Umbilical cord (tissue), 2 donors: ENCODE measurements at places on chromosomes 6 and 20.

GRCh38 chr6:112286010-112286409 is 31.6 kb upstream of the LAMA4 start:
- no peak for DNase-seq

DNA sequence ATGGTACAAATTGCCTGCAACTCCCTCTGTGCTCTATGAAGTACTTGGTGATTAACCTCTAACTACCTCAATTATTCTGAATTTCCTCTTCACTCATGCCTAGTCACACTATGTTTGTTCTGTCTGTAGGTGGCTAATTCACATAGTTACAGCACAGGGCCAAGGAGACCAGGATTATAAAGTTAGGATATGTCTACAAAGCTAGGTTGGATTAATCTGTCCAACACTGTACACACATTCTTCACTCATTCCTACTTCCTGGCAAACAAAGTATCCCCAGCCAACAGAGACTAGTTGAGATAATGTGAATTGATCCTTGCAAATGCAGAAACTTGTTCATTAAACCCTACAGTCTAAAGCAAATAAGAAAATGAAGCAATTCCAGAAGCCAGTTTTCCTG is 269.8 kb downstream of the HACE1 start:
- no peak for DNase-seq

GRCh38 chr20:21229163-21229562 is 74.0 kb upstream of the XRN2 start:
- DNase-seq = no peak

GRCh38 chr6:130788954-130789353 is 38.3 kb upstream of the SMLR1 start:
- no peak for DNase-seq

- no peak for DNase-seq
Measured at GRCh38 chr6:80250391-80250997, 144.0 kb downstream of the BCKDHB start.

DNA sequence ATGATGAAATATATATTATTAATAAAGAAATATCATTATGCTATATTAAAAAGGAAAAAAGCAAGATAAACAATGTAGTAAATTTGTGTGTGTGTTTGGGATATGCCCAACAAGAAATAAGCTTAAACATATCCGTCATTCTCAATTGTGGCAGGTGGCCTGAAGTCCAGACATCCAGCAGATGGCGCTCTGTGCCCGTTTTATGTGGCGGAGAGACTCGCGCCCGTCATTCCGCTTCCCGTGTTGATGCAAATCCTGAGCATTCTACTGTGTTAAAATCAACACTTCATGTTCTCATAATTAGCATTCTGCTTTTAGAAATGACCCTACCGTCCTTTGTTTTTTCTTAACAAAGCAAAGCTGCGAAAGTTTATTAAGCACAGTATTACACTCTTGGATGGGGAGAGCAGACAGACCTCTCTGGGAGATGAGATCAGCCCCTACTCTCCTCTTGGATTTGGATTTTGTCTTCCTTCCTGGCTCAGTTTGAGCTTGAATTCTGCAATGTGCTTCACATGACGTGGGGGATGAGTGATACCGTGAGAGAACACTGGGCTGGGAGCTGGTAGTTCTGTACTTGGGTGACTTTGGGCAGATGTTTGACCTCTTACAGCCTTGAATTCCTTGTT is 125.8 kb downstream of the MCHR2 start:
- DNase-seq = peak; percentile 74

GRCh38 chr6:53048431-53049195 is 16.6 kb upstream of the FBXO9 start:
- DNase-seq = no peak

DNA sequence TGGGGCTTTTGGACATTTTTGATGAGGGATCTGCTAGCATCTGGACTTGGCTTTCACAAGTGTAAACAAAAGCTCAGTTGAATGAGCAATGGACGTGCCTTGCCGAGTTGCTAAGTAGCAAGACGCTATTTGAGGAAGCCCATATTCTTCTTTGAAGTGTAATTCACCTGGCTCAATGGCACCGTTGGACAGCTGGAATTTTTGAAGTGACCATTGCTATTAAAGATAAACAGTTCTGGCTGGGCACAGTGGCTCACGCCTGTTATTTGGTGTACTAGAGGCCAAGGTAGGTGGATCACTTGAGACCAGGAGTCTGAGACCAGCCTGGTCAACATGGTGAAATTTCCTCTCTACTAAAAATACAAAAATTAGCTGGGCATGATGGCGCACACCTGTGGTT is 88.8 kb upstream of the SOX4 start:
- no peak for DNase-seq

DNA sequence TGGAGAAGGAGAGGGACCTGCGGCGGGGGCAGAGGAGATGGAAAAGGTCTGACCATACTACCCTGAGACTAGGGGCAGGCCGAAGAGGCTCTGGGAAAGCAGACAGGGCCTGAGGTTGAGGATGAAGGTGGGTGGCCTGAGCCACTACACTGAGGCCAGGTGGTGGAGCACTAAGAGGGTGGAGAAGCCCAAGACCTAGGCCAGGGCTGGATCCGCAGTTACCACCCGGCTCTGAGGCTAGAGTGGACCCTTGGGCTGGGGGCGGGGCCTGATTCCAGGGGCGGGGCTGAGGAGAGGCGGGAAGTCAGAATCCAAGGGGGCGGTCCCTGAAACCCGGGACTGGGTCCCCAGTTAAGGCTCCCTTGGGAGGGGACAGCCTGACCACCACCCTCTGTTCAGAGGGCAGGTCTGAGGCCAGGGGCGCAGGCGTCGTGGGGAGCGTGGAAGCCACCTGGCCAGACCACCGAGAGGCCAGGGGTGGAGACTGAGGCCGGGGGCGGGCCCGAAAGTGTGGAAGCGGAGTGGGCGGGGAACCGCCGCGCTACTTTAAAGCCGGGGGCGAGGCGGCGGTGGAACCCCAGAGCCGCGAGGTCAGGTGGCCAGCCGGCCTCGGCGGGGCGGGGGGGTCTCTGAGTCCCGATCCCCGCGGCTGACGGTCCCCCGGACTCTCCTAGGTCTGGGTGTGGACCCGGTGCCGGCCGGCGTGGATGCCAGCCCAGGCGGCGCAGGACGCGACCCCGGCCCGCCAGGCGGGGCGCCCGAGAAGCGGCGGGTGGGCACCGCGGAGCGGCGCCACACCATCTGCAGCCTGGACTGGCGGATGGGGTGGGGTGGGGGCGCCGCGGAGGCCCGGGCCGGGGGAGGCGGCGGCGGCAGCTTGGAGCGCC is 8.3 kb downstream of the CCM2L start:
- DNase-seq = peak; percentile 22

DNA sequence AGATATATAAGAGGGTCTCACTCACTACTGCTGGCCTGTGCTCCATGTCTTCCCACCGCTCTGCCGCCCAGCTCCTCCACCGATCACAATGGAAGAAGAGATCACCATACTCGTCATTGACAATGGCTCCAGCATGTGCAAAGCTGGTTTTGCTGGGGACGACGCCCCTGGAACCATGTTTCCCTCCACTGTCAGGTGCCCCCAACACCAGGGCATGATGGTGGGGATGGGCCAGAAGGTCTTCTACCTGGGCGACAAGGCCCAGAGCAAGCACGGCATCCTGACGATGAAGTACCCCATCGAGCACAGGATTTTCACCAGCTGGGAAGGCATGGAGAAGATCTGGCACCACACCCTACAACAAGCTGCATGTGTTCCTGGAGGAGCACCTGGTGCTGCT is 24.3 kb downstream of the TMEM74B start:
- no peak for DNase-seq

DNA sequence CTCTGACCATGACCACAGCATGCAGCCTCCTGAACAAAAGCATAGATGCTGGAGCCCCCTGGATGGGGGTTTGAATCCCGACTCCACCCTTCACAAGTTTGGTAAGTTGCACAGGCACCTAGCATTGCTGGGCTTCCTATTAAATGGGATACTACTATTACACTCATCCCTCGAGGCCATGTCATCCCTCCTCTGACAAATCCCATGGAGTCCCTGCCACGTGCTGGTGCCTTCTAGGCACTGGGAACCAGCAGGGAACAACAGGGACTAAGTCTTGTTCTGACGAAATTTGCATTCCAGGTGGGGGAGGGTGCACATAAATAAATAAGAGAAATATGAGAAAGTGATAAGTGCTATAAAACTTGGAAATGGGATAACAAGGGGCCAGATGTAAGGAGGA is 15.3 kb upstream of the SIRPA start:
- no peak for DNase-seq

DNA sequence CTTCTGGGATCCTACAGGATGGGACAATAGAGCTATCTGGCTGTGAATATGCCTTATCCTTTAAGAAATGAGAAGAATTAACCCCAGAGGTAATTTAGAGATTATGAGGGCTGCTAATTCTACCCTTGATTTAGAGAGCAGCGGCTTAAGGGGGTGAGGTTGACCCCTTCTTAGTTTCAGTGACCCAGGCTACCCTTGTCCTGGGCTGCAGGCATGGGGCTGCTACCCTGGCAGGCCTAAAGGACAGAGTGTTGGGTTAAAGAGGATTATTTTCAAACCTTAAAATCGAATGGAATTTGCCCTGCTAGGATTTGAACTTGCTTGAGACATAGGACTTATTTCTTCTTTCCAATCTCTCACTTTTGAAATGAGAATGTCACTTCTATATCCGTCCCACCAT is 1343.4 kb downstream of the HACE1 start:
- DNase-seq = no peak

DNA sequence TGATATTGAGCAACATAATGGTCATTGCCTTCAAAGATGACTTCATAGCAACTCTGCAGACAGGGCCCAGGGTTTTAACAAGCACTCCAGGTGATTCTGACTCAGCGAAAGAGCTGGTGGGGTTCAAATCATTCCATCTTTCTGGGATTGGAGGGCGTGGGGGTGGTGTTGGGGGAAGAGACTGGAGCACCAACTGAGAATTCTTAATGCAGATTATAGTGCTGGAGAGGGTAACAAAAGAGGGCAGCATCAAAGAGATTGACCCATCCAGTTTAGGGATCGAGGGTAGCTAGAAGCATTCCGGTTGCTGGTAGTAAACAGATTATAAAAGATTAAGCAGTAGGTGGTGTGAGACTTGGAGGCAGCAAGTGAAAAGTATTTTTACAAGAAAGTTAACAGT is 15.9 kb downstream of the PFDN4 start:
- DNase-seq = no peak

DNA sequence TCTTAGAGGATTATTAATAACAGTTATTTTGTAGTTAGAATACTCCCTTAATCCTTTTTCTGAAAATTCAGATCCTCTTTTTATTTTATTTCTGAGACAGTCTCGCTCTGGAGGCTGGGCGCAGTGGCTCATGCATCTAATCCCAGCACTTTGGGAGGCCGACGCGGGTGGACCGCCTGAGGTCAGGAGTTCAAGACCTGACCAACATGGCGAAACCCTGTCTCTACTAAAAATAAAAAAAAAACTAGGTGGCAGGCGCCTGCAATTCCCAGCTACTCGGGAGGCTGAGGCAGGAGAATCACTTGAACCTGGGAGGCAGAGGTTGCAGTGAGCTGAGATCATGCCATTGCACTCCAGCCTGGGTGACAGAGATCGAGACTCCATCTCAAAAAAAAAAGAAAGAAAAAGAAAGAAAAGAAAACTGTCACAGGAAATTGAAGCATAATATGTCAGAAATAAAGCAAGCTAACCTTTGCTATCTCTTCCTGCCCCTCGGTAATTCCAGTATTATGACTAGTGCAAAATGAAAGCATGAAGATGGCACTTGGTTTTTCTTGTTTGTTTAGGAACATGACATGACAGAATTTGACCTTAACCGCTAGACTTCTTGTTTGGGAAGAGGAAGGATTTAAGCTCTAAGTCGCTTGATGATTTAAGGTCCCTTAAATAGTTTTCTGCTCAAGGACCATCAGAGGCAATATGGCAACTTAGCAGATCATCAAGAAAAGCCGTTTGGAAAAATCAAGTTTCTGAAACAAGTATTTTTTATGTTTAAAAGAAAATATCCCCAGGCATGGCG is 1.8 kb upstream of the RBM39 start:
- DNase-seq = peak; percentile 18

DNA sequence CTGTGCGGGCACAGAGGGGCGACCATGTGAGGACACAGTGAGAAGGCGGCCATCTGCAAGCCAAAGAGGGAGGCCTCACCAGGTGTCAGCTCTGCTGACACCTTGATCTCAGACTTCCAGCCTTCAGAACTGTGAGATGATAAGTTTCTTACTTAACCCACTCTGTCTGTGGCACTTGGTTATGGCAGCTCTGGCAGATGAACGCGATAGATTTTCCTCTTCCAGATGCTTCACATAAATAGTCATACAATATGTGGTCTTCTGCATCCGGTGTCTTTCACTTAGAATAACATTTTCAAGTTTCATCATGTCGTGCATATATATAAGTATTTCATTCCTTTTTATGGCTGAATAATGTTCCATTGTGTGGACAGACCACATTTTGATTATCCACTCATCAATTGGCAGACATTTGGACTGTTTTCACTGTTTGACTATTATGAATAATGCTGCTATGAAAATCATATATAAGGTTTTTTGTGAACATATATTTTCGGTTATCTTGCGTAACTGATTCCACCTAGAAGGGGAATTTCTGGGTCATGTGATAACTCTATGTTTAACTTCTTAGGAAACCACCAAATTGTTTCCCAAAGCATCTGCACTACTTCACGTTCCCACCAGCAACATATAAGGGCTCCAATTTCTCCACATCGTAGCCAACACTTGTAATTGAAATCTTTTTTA is 30.2 kb downstream of the PRR18 start:
- DNase-seq = no peak

DNA sequence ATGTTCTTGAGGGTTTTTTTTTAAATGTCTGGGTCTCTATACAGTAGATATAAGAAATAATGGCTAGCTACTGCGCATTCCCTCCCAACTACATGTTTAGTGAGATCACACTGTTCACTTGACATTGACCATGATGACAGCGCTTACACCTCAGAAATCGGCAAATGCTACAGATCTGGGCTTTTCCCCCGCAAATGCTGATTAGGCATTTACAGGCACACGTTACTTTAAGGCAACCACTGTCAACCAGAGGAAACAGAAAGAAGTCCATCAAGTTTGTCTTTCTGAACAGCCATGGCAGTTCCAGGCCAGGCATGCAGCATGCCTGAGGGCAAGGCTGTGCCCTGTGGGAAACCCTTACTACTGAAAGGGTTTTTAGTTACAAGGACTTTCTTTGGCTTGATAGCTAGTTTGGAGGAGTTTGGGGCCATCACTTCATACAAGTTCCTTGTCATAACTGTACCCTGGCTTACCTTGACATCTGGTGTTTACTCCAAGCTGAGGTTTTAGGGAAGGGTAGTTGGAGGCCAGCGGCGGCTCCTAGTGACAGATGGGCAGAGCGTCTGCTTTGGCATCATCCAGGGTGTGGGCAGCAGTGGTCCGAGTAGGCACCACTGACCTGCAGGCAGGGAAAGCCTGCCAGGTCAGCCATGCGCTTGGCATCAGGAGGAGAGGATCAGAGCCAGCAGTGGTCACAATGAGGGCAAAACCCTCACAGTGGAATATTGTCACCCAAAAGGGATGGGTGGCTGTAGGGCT is 43.0 kb downstream of the CFAP61 start:
- DNase-seq = no peak

- DNase-seq = no peak
Measured at GRCh38 chr6:108735310-108736001, 112.8 kb upstream of the ARMC2 start.

DNA sequence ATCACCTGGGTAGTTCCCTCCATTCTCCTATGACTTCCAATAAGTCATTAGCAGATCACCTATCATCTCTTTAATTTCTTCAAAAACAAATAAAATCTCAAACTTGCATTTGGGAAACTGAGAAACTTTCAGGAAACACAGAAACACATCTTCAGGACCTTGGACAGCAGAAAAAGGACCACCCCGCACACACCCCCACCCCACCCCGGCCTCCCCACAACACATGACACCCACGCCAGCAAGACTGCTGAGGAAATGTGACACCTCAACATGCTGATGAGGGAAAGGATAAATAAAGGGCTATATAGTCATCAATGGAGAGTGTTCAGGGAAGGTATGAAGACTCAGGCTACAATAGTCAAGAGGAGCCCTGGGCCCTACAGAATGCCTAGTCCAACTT is 15.6 kb upstream of the TRIM39 start:
- DNase-seq = no peak
